ENCODE measurements at places on chromosomes 2 and 18.

DNA sequence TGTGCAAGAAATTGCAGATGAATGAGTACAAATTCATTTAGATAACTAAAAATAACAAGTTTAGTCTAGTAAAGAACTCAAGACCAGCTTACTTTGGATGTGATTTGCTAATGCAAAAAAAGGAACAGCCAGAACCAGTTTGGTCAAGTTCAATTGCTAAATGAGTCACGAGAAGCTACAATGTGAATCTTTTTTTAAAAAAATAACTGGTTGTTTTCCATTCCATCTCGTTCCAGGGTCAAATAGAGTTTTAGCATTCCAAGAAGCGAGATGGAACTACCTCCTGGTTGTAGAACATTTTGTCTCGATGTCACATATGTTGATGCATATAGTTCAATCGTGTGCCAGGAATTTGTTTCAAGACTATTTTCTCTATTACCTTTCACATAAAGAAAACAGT, 65.0 kb upstream of the IKZF2 start:
- no peak for DNase-seq

DNA sequence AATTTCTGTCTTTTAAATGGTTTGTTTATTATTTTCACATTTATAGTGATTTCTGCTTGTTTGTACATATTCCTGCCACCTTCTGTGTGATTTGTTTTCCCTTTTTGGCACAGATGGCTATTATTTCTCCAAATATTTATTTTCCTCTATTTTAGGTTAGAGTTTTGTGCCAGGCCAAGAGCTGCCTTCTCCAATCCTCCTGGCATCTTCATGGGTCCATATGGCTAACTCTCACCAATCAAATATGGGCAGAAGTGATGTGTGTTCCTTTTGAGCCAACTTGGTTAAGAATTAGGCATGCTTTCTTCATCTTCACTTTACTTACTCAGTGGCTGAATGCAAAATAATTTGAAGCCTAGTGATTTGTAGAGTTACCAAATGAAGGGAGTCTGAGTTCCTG, 697.1 kb upstream of the CELF4 start:
- no peak for DNase-seq

DNA sequence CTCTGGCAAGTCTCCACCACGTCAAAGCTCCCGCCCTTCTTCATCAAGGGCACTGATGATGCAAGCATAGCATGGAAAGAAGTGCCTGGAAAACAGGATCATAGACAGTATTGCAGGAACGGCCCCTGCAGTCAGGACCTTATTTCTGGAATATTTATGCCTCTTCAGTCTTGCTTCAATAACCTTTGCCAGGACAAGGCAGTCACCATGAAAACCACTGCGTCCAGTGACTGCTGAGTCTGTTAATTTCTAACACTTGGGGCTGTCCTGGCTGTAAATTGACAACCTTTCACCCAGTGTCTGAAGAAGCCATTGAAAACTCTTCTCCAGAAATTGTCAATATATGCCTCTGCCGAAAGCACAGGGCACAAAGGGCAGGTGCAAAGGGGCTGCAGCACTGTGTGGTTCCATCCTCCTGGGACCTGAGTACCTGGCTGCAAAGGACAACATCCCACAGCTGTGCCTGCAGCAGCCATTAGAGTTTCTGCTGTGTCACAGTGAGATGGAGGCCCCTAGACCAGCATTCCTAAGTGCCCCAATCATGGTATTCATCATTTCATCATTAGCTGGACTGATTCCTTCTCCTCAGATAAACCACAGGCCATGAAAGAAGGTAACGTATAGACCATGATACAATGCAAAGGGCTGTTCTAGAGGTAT, 819.6 kb downstream of the RNF144A start:
- DNase-seq = no peak

DNA sequence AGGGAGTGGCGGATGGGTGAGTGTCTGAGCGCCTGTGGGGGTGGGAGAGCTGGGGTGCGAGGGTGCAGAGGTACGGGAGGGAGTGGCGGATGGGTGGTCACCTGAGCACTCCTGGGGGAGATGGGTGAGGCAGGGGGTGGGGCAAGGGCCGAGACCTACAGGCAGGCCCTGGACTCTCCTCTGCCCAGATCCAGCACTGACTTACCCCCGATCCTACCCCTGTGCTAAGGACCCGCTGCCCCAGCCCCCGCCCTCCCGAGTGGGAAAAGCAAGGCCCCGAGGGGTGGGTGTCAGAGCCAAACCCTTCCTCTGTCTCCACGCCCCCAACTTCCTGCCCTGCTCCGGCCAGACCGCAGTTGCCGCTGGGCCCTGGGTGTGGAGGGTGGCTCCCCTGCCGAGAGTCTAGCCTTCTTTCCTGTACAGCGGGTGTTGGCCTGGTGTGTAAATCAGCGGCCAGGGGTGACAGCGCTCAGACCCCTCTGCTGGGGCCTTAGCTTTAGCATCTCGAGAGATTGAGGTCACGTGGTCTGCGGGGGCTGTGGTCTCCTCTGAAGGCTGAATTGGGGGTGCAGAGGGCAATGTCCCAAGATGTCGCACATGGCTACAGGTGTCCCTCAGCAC, 12.5 kb downstream of the BOK start:
- DNase-seq = no peak

GRCh38 chr2:165902934-165903333, 50.6 kb downstream of the TTC21B start:
- DNase-seq = no peak

DNA sequence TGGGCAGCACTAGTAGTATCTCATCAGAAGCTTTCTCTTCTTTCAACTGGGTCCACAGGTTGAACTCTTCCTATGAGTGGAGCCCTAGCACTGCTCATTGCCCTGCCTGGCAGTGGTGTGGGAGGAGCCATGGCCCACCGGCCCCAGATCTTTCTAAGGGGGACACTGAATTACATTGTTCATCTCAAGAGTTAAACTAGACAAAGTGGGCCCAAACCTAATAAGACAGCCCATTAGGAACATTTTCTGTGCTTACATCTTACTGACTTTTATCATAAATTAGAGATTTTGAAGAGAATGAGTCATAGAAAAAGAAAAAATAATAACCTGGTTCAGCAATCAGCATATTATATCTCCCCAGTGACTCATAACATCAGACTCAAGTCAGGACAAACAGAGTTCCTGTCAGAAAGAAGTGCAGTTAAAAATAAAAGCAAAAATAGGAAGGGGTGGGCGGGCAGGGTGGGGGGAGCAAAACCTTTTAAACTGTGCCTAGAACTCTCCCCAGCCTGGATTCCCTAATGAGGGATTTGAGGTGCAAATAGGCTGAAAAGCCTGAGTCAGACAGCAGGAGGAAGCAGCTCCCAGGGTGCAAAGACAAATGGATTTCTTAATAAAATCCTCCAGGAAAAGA, 161.6 kb upstream of the TRIB2 start:
- peak; percentile 16 for DNase-seq

- no peak for DNase-seq
Measured at GRCh38 chr2:211709389-211709788, 829.2 kb downstream of the ERBB4 start.

- no peak for DNase-seq
Measured at GRCh38 chr2:208358758-208359631, 47.6 kb upstream of the PTH2R start.

- DNase-seq = no peak
Measured at GRCh38 chr2:112880091-112880531, 30.9 kb upstream of the IL37 start.

DNA sequence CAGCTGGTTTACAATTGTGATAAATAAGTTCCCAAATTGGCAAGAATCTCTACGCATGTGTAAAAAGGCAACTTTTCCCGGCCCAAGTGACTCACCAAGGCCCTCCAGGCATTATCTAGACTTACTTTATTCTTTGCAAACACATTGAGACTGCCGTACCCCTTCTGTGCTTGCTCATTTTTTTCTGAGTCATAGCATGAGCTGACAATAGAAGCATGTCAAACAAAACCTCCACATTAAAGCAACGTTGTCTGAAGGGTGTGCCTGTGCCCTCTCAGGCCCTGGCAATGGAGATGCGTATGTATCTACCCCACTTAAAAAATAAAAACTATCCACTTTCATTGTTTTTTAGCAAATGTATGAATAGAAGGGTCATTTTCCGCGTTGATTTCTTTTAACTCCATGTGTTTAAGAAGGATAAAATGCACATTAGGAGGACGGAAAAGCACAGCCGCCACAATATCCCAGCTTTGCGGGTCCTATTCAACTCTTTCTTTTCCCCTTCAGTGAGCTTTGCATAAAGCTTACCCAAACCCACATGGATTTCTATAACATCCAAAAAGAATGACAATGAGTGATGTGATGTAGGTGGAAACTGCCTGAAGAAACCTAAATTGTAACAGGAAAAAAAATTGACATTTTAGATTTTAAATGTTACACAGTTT, 298.2 kb downstream of the CDCA7 start:
- DNase-seq = no peak

GRCh38 chr2:151523850-151524249, 114.1 kb downstream of the RIF1 start:
- no peak for DNase-seq

DNA sequence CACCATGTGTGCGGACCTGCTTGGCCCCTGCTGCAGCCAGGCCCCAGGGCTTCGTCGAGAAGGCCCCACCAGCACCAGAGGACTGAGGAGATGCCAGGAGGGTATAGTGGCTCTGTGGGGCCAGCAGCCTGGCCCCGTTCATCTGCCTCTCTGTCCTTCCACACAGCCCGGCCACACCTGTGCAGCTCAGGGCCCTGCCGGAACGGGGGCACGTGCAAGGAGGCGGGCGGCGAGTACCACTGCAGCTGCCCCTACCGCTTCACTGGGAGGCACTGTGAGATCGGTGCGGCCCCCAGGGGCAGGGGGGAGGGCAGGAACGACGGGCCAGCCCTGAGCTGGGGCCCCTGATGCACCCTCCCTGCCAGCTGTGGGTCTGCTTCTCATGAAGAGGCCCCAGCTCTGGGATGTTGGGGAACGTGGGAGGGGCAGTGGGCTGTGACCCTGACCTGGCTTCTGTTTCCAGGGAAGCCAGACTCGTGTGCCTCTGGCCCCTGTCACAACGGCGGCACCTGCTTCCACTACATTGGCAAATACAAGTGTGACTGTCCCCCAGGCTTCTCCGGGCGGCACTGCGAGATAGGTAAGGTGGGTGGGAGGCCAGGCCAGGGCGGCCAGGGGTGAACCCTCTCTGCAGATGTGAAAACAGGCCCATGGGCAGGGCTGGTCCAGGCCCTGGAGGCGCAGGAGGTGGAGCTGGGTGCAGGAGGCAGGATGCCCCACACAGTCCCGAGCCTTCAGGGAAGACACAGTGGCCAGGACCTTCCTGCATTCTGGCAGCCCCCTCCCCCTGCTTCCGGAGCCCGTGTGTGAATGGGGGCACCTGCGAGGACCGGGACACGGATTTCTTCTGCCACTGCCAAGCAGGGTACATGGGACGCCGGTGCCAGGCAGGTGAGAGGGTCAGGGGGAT, 50.3 kb downstream of the MTERF4 start:
- DNase-seq = no peak

- DNase-seq = no peak
Measured at GRCh38 chr2:217429981-217430500, 570.2 kb upstream of the TNP1 start.

DNA sequence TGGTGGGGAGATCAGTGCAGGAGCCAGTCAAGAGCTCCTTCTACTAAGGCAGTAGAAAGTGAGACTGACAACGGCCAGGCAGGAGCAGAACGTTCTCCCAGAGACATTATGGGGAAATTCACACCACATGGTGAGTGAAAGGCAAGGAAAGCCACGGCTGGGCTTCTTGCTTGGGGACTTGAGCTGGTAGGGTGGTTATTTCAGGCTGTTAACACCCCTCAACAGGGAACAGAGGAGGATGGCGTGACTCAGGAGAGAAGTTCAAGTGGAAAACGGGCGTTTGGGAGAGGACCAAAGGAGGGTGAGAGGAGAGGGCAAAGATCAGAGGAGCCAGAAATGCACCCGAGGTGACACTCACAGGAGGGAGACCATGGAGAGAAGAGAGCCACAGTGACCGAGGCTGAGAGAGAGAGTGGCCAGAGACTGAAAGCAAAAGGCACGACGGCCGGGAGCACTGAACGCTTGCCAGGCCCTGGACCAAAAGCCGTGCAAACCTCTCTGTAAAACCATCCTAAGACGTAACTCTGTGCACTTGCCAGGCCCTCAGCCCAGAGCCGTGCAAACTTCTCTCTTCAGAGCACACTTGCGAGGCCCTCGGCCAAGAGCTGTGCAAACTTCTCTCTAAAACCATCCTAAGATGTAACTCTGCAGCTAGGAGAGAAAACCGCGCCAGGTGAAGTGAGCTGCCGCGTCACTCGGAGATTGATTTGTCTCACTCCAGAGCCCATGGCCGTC, 7.7 kb downstream of the TPO start:
- no peak for DNase-seq

DNA sequence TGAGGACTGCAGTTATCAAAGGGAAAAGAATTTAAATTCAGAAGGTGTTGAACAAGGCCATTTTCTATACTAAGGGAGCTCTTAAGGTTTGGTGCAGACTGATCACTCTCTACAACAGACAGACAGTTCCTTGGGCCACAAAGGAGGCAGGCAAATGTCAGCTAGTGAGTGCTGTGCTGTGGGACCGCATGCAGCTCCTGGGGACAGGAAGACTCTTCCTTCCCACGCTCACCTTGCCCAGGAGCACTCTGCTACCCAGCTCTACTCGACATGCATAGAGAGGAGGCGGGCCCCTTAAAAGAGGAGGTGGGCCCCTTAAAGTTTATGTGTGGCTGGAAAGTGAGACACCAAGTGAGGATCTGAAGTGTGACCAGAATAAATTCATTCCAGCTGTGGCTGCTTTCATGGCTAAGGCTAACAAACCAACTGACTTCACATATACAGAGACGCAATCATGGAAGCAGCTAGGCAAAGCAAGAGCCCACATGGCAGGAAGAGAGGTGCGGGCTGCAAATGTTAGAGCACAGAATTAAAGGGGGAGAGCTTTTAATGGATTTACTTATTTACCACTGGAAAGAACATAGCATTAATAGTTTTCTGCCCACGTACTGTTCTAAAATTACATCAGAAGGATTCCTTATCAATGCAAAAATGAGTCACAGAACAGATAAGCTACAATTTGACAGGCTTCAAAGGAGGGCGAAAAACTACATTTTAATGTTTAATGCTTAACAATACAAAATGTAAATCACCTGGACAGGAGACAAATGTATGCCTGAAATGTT, 101.4 kb upstream of the RNU4ATAC start:
- no peak for DNase-seq

- DNase-seq = no peak
Measured at GRCh38 chr2:14891546-14891945, 259.0 kb downstream of the LRATD1 start.

- DNase-seq = no peak
Measured at GRCh38 chr2:121638333-121638732, 10.9 kb downstream of the CLASP1 start.

- no peak for DNase-seq
Measured at GRCh38 chr2:4549666-4550210, 846.4 kb downstream of the DCDC2C start.

GRCh38 chr18:57959278-57959677, 84.7 kb upstream of the NEDD4L start:
- DNase-seq = no peak

- DNase-seq = no peak
Measured at GRCh38 chr18:74840492-74841167, 243.0 kb downstream of the ZNF407 start.
